ENCODE measurements at places on chromosomes 12 and 14.

DNA sequence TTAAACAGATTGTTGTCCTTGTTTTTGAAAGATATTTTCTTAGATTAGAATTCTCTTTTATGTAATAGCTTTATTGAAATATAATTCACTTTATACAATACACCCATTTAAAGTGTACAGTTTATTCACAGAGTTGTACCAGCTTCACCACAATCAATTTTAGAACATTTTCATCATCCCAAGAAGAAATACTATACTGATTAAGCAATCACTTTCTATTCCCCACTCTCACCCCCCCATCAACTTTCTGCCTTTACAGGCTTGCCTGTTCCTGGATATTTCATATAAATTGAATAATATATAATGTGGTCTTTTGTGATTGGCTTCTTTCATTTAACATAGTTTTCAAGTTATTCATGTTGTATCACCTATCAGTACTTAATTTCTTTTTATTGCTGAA lies 44.4 kb downstream of the ARHGAP5 start:
- DNase-seq, result no peak

- DNase-seq, result no peak
Measured at GRCh38 chr12:92336641-92337040, 191.0 kb upstream of the BTG1 start.

DNA sequence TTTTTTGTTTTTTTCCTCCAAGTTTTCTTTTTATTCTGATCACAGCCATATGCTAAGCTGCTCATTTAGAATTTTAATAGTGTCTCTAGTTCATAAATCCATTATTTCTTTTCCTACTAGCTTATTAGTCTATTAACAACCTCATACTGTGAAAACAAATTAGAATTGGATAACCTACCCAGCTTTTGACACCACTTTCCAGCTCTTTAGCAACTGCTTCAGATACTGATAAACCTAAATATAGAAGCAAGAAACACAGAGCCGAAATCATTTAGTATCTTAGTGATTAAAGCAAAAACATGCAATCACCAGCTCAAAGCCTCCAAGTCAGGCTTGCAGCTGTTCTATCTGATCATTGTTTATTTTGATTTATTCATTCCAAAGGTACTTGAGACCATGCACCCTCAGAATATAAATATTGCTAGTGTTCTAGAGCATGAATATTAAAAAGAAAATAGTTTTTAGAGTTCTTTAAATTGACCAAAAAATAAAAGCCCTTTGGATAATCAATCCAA lies 121.5 kb downstream of the STXBP6 start:
- no peak for DNase-seq

DNA sequence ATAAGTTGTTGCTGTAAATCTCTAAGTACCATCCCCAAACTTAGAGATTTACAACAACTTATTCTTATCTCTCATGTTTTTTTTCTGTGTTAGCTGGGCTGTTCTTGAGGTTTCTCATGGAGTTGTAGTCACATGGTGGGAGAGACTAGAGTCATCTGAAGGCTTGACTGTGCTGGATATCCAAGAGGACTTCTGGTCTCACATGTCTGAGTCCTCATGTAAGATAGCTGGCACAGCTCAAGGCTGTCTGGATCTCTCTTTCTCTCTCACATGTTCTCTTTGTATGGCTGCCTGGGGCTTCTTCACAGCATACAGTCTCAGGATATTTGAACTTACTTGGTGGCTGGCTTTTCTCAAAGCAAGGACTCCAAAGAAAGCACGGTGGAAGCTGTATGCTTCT lies 63.8 kb downstream of the DACT1 start:
- no peak for DNase-seq

DNA sequence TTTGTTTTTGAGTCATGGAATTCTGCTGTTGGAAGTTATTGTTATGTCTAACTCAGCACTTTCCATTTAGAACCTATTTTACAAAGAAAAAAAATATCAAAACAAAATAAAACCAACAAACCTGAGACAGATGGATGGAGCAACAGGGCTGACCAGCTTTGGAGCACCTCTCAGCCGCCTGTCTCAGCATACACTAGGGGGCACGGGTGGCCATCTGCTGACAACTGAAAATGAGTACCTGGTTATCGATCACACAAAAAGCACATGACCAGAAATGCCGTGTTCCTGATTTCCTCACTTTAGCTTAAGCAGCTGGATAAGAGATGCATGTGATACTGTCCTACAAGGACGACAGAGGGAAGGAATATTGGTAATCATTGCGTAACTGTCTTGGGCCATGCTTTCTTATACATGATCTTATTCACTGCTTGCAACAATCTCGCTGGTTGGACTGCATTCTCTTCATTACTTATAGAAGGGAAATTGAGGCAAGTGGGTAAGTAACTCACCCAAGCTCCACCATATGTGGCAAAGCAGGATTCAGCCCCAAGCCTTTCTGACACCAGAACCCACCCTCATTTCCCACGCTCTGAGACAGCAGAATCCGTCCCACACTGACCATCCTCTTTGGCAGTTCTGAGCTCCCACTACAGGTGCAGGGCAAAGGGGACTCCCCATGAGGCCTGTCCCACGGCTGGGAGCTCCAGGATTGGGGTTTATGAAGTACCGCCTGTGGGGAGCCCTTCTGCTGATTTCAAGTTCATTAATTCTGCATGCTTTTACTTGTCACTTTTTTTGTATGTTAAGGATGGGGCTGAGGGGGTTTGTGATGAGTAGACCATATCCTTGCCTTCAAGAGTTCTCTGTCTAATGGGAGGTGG lies 43.5 kb downstream of the C14orf132 start:
- DNase-seq, result no peak

- DNase-seq, result no peak
Measured at GRCh38 chr14:33707716-33708115, 243.2 kb downstream of the EGLN3 start.

DNA sequence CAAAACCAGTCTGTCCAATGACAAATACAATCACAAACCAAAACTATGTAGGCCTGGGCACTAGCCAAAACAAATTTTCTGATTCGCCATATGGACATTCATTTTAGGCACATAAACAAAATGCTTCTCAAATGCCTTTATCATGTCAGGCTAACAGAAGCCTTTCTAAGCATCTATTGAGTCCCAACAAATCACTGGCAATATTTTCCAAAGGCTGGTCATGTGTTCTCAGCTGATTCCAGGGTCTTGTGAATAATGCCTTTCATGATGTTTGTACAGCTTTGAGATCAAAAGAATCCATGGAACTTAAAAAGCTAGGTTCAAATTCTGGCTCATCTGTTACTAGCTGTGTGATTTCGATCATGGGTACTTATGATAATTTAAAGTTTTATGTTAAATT lies 16.1 kb downstream of the FSCB start:
- DNase-seq, result no peak

- no peak for DNase-seq
Measured at GRCh38 chr12:105600911-105601545, 270.5 kb downstream of the C12orf75 start.

- no peak for DNase-seq
Measured at GRCh38 chr12:52351196-52352059, 15.9 kb downstream of the KRT85 start.

DNA sequence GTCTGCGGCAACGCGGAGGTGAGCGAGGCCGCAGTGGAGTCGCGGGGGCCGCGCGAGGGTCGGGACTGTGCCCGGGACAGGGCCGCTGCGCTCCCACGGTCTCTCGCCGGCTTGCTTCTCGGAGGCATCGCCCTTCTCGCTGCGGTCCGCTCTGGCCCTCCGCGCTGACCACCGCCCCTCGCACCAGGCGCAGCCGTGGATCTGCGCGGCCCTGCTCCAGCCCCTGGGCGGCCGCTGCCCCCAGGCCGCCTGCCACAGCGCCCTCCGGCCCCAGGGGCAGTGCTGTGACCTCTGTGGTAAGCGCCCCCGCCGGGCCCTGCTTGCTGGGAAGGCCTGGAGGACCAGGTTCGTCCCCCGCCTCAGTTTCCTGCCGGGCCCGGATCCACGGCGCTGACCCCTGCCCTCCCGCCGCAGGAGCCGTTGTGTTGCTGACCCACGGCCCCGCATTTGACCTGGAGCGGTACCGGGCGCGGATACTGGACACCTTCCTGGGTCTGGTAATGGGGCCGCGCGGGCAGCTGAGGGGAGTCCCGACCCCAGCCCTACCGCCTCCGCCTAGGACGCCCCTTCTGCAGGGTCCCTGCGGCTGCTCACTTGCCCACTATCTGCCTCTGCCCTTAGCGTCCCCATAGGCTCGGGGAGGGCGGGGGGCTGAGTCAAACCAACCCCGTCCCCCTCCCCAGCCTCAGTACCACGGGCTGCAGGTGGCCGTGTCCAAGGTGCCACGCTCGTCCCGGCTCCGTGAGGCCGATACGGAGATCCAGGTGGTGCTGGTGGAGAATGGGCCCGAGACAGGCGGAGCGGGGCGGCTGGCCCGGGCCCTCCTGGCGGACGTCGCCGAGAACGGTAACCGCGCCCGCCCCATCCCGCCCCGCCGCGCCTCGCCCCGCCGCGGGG lies 7.0 kb downstream of the AMN start:
- no peak for DNase-seq

- DNase-seq, result no peak
Measured at GRCh38 chr12:87585882-87586557, 443.2 kb downstream of the C12orf50 start.

DNA sequence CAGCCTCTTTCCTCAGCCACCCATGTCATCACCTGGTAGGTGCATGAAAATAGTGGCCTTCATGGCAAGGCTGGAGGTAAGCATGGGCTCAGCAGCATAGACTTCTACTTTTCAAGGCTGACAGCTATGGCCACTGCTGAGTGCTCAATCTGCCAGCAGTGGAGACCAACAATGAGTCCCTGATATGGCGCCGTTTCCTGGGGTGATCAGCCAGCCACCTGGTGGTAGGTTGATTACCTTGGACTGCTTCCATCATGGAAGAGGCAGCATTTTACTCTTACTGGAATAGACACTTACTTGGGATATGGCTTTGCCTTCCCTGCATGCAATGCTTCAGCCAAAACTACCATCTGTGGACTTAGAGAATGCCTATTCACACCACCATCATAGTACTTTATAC lies 39.5 kb upstream of the USP44 start:
- DNase-seq, result no peak

Data from GOT3 (cell line).